Renal pelvis (tissue), 12 donors: ENCODE measurements at places on chromosomes 13 and 19. TPM values are rescaled to one million over a fixed set of nuclear protein-coding genes. Genes with fewer than 3 reads are reported as not detected.

The SLC6A16 gene
- polyA plus RNA-seq: 4.6 TPM

The ANGPTL8 gene
- 0.96 TPM for polyA plus RNA-seq

The ZNF20 gene
- 10.7 TPM for polyA plus RNA-seq

The SULT2A1 gene
- 0.61 TPM for polyA plus RNA-seq

The CBY2 gene
- 0.75 TPM for polyA plus RNA-seq

The MYO9B gene
- polyA plus RNA-seq: 54.4 TPM

The PCDH17 gene
- 17.3 TPM for polyA plus RNA-seq

The N4BP2L1 gene
- 24.4 TPM for polyA plus RNA-seq

The CDX2 gene
- polyA plus RNA-seq: not detected

The FFAR3 gene
- polyA plus RNA-seq: 0.31 TPM

The ACP4 gene
- polyA plus RNA-seq: 0.09 TPM

The PSG1 gene
- polyA plus RNA-seq: not detected

The FBXO27 gene
- polyA plus RNA-seq: 7.8 TPM

The YIF1B gene
- polyA plus RNA-seq: 45.4 TPM

The TNNI3 gene
- 7.5 TPM for polyA plus RNA-seq

The ATP4B gene
- 0.44 TPM for polyA plus RNA-seq

The SOX1 gene
- polyA plus RNA-seq: not detected

The CALR3 gene
- not detected for polyA plus RNA-seq

The B3GLCT gene
- 16.7 TPM for polyA plus RNA-seq

The ZIK1 gene
- 21.0 TPM for polyA plus RNA-seq

The KPTN gene
- 15.9 TPM for polyA plus RNA-seq

The ODAD3 gene
- 2.3 TPM for polyA plus RNA-seq

The SPRY2 gene
- polyA plus RNA-seq: 64.9 TPM

The TMEM238 gene
- polyA plus RNA-seq: 0.61 TPM

The B3GNT3 gene
- 8.7 TPM for polyA plus RNA-seq

The IRGC gene
- not detected for polyA plus RNA-seq
